Adipocyte (in vitro differentiated cells): ENCODE measurements at places on chromosomes 1 and 21.

DNA sequence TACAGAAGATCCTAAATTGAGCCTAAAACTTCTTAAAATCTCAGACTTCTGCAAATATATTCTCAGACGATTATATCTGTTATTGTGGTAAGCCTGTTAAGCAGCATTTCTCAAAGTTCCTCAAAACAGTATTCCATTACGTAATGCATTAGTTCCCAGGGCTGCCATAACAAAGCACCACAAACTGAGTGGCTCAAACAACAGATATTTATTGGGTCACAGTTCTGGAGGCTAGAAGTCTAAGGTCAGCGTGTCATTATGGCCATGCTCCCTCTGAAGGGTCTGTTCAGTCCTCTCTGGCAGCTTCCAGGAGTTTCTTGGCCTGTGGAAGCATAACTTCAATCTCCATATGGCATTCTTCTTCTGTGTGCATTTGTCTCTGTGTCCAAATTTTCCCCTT, 103.5 kb upstream of the ST6GALNAC5 start:
- DNase-seq, result no peak

DNA sequence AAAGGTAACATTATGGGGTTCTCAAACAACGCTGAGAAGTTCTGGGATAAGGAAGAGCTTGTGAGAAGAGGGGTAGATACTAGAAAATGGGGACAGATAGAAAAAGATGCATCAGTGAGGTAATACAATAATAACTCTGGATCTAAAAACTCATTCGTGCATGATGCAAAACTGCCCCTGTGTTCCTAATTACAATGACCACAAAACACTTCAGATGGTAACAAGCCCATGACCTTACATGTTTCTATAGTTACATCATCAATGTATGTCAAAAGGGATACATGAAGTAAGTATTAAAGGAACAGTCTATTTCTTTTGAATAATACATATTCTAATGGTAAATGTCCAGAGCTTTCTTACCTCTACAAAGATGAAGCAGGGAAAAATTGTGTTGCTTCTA, 110.6 kb upstream of the PLPPR5 start:
- DNase-seq, result no peak

DNA sequence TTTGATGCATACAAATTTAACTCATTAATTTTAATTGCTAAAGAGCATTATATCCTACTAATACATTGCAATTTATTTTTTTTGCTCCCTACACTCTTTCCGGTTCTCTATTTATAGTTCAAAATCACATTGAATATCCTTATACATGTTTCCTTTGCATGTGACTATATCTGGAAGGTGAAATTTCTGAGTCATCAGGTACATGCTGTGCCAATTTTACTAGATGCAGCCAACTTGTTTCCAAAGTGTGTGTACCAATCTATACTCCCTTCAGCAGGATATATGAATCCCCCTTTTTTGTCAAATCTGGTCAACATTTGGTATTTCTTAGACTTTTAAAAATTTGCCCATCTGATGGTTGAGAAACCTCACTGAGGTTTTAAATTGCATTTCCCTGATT, 602.9 kb upstream of the CAMK1G start:
- no peak for DNase-seq

DNA sequence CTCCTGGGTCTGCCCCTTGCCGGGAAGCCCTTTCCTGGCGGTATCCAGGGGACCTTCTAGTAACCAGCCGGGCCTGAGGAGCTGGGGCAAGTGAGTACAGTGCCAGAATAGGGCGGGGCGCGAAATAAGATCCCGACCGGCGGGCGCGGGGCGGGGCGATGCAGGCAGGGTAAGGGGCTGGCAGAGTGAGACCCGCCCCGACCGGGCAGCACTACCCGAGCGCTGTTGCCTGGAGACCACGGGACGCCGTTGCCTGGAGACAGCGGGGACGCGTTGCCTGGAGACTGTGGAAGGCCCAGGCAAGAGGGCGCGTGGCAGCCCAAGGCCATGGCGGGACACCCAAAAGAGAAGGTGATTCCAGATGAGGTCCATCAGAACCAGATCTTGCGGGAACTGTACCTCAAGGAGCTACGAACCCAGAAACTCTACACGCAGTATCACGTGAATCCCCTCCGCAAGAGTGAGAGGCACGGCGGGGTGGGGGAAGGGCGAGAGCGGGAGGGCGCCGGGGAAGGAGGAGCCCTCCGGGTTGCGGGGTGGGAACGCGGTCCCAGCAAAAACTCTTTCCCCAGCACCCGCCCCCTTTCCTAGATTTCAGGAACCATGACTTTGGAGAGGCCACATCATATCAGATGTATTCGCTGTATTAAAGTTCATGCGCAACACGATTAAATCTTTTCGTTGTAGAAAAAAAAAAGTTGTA, 24.3 kb downstream of the EBNA1BP2 start:
- peak; percentile 82 for DNase-seq

GRCh38 chr1:3516911-3517675, 62.6 kb downstream of the ARHGEF16 start:
- no peak for DNase-seq

GRCh38 chr1:46166521-46167462, 8.1 kb upstream of the TSPAN1 start:
- DNase-seq, result no peak

DNA sequence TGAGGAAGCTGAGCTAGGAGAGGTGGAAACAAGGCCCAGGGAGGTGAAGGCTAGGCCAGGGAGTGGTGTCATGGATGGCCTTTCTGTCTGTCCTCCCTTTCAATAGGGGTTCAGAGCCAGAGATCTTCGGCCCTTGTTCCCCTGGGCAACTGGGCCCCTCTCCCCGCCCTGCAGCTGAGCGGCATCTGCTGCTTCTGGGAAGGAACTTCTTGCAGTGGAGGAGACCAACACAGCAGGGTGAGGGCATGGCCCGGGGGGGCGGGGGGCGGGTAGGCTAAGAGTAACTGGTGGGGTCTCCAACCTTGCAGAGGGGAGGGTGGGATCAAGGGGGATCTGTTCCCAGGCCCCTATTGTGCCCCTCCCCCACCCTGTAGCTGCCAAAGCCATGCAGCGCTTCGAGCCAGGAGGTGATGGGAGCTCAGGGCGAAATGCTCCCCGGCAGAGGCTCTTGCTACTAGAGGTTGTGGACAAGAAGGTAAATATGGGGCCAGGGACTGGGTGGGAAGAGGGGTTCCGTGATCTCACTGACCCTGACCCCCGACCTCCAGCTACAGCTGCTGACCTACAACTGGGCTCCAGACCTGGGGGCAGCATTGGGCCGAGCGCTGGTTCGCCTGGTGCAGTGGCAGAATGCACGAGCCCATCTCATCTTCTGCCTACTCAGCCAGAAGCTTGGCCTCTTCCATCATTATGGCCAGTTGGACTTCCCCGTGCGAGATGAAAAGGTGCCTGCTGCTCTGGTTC, 11.7 kb downstream of the HYI start:
- DNase-seq, result no peak

- DNase-seq, result no peak
These were observed 3.8 kb upstream of the ZNF648 start for GRCh38 chr1:182065126-182065845.

- peak; percentile 45 for DNase-seq
These were observed 16.9 kb upstream of the THRAP3 start for GRCh38 chr1:36207339-36207738.

GRCh38 chr1:93219443-93219842, 38.9 kb downstream of the CCDC18 start:
- DNase-seq, result no peak

DNA sequence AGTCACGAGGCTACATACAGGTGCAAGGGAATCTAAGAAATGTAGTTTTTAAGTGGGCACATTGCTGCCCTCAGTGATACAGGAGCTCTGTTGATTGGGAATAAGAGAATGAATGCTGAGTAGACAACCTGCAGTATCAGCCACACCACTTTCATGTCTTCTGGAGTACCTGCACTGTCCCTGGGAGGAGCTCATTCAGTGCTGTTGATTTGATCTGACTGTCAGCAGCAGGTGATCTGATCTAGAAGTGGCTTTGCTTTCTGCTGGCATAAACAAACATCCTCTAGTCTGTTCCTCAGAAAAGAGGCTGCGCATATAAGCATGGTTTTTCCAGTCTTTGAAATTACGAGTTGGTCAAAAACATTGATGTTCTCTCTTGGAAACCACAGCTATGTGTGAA, 35.5 kb upstream of the LRRC52 start:
- DNase-seq, result no peak

- DNase-seq, result no peak
These were observed 11.7 kb downstream of the CD244 start for GRCh38 chr1:160850993-160851392.

DNA sequence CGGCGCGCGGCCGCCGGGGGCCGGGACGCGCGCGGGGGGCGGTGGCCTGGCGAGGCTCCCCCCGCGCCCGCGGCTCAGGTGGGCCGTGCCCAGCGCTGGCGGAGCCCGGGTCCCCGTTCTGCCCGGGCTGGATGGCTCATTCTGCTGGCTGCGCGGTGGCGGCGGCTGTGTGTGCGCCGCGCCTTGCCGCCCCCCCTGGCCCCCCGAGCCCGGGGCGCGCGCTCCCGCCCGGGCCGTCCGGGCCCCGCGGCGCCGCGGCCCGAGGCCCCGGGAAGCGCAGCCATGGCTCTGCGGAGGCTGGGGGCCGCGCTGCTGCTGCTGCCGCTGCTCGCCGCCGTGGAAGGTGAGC, at the start of gene EPHB2:
TSS of gene EPHB2 (plus strand) at position 139 of the 349 bp plus-strand sequence. CDS start at position 283, 144 bp downstream.
- peak; percentile 74 for DNase-seq

GRCh38 chr1:94048413-94049164, 72.4 kb downstream of the ABCA4 start:
- no peak for DNase-seq

- DNase-seq, result no peak
These were observed 201.6 kb downstream of the SLC35F3 start for GRCh38 chr1:234106032-234106431.

DNA sequence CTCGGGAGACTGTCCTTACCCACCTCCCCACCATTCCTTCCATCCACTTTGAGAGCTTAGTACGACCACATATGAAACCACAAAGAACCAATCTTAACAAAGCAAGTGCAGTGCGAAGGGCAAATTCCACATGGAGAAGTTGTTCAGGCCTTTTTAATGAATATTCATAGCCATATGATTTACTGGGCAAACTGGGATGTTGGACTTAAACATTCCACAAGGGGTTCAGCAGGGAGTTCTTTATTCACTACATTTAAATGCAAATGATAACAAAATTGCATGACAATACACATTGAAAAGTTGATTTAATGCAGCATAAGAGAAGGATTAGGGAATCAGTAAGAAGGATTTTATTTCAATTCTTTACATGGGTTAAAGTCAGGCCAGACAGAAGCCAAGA, 14.7 kb downstream of the NMNAT2 start:
- no peak for DNase-seq

DNA sequence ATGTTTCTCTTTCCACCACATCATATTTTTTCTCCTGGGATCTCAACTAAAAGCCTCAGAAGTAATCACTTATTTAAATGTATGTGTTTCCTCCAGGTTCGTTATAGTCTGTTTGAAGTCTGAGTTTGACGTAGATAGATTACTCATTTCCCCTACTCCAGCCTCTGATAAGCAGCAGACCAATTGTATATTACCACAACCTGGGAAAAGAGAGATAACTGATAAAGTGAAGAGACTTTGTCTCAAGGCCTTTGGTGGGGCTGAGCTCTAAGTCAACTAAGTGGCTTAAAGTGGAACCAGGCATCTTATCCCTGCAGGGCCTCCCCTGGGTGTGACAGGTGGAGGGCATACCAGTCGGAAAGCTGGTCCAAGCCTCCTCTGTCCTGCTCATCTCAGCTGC, 34.9 kb upstream of the CACNA1E start:
- DNase-seq, result no peak

GRCh38 chr1:212899845-212900244, 41.8 kb downstream of the FLVCR1 start:
- DNase-seq, result no peak

DNA sequence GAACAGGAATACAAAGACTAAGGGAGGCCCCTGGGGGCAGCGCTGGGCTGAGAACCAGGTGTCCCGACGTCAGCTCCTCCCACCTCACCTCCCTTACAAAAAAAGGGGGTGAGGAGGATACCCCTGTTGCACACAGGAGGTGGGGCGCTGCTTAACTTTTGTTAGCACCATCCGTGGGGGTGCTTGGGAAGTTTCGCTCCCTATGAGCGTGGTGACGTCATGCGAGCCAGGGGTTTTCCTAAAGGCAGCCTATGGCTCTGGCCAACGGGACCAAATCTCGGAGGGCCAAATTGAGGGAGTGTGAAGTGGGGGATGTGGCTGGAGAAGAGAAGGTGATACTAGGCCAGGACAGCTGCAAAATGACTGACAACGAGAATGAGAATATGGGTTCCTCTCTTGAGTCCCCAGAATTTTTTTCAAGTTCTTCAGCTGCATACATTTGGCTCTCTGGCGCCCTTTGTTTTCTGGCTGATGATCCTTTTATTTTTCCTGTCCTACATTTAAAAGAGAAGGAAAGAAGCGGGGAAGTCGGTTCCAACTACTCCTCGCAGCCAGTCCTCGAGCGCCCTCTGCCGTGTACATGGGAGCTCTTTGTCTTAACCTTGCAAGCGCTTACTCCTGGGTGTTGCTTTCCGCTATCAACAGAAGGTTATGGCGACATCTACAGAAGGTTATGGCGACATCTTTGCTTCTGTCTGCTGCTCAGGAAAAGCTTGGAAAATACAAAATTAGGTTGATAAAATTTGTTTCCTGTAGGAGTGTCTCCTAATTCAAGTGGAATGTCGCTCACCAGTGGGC, 48.0 kb upstream of the ZC3H11B start:
- DNase-seq, result peak; percentile 92

DNA sequence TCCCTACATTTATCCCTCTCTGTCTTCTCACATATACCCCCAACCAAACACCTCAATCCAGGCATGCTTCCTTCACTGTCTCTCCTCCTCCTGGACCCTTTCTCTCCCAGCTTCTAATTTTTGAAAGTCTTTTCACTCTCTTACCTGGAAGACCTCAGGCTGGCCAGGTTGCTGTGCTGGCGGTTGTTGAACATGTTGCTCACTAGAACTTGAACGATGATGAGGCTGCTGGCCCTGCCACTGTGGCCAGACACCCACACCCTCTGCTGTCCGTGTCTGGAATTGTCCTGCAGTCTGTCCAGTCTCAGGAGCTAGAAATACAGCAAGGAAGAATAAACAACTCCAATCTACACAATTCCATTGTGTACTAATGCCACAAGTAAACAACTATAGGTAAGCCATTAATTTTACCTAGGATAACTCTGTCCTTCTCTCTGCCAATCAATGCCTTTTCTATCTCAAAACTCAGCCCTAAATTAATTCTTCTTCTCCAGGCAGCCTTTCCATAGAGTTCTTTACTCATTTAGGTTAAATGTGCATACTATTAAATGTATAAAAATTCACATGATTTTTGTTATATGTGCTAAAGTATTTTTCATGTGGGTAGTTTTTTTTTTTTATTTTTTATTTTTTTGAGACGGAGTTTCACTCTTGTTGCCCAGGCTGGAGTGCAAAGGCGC, 5.1 kb upstream of the CTSK start:
- DNase-seq, result peak; percentile 74

- DNase-seq, result no peak
These were observed 15.3 kb upstream of the TMCO2 start for GRCh38 chr1:40232444-40232843.

DNA sequence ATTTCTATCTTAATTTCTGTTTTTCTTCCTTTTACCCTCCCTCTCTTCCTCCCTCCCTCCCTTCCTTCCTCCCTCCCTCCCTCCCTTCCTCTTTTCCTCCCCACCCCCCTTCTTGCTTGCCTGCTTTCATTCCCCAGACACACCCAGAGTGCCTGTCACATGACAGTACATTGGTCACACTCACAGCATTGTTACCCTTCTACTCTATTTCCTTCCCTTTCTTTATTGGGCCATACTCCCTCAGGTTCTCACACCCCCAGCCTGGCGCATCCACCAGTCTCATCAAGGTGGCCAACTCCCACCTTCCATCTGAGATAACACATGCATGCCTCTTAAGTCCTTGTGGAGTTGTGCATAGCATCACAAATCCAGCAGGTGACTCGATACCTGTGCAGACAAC, 10.9 kb downstream of the TMPRSS3 start:
- no peak for DNase-seq
